ENCODE measurements at places on chromosomes 7 and 10.
A peak's percentile ranks its signal among the peaks of the same experiment; 100 is the strongest.

DNA sequence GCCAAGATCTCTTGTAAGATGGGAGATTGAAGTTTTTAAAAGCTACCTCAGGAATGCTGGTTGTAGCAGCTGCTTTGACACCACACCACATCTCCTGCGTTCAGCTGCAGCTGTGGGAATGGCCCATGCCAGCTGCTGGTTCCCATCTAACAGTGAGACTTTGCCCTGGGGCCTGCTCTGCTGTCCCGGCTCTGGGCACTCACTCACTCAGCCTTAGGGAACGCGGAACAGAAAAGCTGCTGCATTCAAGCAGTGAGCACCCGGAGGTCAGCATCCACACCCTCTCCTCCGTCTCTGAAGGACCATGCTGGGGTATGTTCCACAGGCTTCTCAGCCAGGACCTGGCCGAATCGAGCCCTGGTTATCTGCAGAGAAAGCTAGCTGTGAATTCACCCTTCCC lies 197.1 kb upstream of the CXCL12 start:
- no peak for DNase-seq

GRCh38 chr10:121984463-121984862 lies 4.5 kb upstream of the TACC2 start:
- DNase-seq = no peak

GRCh38 chr10:112983444-112984056 lies 33.5 kb downstream of the TCF7L2 start:
- no peak for DNase-seq

DNA sequence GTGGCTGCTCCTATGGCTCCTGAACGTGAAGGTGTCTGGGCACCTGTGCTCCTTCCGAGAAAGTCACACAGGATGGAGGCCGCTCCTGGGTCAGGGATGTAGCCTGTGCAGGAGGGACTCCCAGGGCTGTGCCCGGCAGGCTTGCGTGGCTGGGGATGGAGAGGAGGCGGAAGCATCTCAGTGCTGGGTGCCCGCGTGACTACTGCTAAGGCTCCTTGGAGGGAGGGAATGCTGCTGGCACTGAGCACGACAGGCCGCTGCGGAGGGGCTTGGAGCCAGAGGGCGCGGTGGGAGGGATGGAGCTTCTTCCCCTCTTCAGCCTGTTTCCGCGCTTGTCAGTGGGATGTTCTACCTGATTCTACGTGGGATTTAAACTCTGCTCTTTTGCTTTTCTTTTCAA lies 35.0 kb downstream of the ADCY1 start:
- no peak for DNase-seq

- no peak for DNase-seq
These were observed 210.9 kb downstream of the CUX1 start for GRCh38 chr7:102028206-102028826.

DNA sequence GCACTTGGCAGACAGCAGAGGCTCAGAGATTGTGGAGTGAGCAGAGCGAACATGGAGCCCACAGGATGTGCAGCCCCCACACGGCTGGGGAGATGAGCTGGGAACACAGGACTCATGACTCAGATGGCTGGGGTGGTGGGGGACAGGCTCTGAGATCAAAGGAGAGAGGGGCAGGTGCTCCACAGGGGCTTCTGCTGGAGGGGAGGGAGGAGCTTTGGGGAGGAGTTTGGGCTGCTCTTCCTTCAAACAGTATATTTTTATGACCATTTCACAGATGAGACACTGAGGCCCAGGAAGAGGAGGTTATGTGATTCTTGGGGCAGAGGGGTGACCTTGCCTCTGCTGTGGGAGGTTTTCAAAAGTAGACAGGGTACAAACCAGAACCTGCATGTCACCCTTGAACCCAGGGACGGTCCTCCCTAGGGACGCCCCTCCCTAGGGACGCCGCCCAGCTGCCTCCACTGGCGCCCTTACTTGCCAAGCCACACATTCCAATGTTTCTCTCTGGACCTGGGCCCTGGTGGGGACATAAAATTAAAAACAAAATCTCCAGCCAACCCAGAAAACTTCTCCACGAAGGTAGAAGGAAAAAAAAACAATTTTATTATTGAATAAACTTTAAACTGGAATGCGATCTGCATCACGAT lies 981 bp upstream of the CRYGN start:
- no peak for DNase-seq

- no peak for DNase-seq
These were observed 7.5 kb downstream of the CPA1 start for GRCh38 chr7:130387628-130388403.

DNA sequence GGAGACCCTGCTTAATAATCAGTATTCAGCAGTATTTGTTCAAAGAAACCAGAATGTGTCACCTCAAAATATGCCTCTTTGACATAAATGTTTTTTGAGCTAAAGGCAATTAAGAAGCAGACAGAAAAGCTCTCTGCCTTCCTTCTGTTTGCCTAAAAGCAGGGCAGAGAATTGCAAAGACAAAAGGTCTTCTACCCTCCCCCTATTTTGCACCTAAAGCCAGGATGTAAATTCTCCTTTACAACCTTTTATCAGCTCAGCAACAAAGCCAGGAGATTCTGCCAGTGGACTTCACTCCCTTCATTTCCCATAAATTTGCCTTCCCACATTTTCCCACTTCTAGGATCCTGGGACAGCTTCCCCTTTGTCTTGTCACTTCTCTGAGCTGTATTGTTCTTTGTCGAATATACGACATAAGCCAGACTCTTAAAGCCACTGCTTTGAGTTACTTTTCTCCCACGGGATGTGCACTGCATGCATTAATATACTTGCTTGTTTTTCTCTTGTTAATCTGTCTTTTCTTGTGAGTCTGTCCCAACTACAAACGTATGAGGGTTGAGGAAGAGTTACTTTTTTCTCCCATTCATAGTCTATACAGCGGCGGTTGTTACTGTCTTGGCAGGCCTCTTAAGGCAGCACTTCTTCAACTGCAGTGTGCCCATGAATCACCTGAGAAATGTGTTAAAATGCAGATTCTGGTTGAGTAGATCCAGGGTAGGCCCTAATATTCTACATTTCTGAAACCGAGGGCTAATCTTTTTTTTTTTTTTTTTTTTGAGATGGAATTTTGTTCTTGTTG lies 48.2 kb downstream of the ST8SIA6 start:
- no peak for DNase-seq

DNA sequence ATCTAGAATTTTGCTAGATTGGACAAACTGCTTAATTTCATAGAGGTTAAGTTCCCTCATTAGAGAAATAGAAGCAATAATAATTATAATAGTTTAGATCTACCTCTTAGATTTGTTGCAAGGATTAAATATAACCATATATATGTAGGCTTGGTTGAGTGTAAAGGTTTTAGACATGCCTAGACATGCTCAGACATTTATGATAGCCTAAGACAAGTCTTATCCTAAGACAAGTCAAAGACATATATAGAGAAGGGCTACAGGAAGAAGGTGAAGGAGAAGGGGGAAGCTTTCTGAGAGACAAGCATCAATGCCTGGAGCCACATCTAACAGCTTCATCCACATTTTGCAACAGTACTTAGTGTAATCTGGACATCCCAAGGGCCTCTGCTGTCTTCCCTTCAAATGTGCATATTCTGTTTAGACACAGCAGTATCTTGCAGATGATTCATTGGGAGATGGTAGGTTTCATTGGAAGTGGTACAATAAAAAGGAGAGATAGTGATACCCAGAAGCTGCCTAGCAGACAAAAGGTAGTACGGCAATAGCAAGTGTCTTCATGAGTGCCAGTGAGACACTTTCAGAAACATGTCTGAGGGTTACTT lies 146.5 kb downstream of the HGF start:
- DNase-seq = no peak

DNA sequence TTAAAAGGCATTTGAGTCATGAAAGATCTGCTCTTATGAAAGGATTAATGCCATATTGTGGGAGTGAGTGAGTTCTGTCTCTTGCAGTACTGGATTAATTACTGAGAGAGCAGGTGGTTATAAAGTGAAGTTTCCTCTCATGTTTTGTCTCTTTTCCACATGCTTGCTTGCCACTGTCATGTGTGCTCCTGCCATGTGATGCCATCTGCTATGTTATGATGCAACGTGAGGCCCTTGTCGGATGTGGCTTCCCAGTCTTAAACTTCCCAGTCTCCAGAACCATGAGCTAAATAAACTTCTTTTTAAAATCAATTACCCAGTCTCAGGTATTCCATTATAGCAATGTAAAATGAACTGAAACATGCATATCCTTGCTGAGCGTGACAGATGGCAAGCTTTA lies 22.7 kb upstream of the TCTN3 start:
- no peak for DNase-seq

DNA sequence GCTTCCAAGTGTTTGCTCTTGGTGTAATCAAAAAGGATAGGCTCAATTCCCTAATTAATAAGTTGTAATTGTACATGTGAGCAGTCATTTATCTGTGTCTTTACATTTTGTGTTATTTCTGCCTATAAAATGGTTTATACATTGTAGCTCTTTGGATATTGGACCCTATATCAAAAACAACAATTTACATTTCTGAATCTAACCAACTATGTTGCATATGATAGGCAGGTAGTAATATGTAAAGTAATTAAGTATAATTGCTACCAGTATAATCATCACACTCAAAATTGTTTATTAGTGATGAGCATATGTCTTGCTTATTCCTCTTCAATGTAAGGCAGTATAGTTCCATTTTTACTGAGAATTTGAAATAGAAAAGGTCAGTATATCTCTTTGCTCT lies 13.8 kb downstream of the AKR1C1 start:
- no peak for DNase-seq

GRCh38 chr10:63819753-63820329 lies 298.6 kb downstream of the REEP3 start:
- DNase-seq = peak; percentile 54

DNA sequence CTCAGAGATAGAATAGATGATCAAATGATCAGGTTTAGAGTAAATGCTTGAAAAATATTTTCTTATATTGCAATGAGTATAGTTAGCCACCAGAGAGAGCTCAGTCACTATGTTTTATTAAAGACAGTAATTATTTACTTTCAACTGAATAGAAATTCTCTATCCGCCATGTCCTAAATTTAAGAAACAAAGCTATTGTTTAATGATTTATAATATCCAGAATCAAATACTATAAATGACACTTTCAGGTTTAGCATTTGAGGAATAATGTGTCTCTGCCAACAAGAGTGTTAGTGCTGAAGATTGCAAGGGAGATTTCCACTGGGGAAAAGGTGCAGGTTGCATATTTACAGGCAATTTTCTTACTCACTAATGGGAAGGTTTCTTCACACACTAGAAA lies 184.7 kb downstream of the DGKB start:
- no peak for DNase-seq

- no peak for DNase-seq
These were observed 208.8 kb downstream of the SEMA3A start for GRCh38 chr7:83985821-83986220.

- no peak for DNase-seq
These were observed 6.0 kb downstream of the EGFR start for GRCh38 chr7:55024776-55025175.

GRCh38 chr7:151437866-151438516 lies 1.9 kb downstream of the CRYGN start:
- no peak for DNase-seq

DNA sequence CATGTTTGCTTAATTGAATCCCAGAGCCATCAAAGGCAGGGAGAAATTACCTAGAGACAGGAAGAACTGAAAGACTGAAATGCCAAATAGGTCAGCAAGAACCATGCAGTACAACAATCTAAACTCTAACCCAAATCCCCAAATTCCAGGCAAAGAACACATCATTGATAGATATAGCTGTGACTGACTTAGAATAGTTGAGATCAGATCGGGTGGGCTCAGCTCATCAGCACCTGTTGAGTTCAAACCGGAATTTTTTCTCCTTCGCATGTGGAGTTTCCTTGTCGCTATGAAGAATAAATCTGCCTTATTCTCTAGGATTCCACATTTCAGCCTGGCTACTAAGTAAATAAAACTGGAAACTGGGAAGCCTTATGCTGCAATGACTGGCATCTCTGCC lies 1.4 kb downstream of the ANKMY2 start:
- DNase-seq = no peak

DNA sequence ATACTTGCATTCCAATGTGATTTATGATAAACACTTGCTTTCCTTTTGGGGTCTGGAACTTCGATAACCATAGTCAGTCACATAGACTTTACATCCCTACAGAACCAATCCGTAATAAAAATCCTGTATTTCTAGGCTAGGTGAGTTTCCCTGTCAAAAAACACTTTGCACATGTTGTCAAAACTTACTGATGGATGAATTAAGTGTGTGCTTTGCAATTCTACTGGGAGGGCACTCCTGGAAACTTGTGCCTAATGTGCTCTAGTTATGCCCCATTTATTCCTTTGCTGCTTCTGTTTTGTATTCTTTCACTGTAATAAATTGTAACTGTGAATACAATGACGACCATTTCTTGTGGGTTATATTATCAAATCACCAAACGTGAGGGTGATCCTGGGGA lies 684.8 kb upstream of the PCDH15 start:
- no peak for DNase-seq

DNA sequence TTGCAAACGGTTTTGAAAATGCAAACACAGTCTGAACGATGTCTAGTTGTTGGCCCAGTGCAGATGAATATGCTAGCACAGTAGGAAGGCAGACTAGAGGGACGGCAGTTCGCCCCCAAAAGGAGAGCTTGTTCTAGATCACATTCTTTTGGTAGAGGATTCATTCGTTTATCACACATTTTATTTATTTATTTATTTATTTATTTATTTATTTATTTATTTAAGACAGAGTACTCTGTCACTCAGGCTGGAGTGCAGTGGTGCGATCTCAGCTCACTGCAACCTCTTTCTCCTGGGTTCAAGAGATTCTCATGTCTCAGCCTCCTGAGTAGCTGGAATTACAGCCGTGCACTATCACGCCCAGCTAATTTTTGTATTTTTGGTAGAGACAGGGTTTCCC lies 59.4 kb upstream of the ZPBP start:
- DNase-seq = no peak

DNA sequence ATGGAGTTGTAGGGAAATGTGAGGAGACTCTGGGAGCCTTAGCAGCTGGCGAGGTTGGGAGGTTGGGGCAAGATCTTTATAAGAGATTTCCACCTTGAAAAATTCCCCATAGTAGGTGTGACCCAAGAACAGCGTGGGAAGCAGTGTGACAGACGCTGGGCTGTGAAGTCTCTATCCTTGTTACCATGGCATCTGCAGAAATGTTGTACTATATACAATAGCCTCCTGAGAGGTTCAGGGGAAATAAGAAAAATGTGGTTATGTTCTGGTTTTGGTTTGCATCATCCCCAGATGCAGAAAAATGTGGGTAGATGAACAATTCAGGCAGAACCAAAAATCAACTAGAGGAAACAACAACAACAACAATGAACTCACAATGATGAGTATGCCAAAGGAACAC lies 498.6 kb downstream of the SH2D4B start:
- no peak for DNase-seq

GRCh38 chr10:112658900-112659638 lies 212.1 kb downstream of the VTI1A start:
- DNase-seq = no peak

- DNase-seq = no peak
These were observed 159.5 kb upstream of the RHEB start for GRCh38 chr7:151679071-151679708.

Measured in right lung (tissue), 10 donors.